GM23248 (cell line): ENCODE measurements at places on chromosomes 7 and 10.
A peak's percentile ranks its signal among the peaks of the same experiment; 100 is the strongest.

- H3K36me3 ChIP-seq: no peaks in the 10 kb centered on the region
- peak overlapping the region; percentile 60 for H3K4me3 ChIP-seq
- H3K27ac ChIP-seq: peak overlapping the region; percentile 51
Measured at GRCh38 chr10:24825551-24825950, 101.9 kb upstream of the ARHGAP21 start.

- H3K27ac ChIP-seq: no peak overlapping the region
- no peak overlapping the region for H3K4me3 ChIP-seq
- 0 out of 2 replicates have a peak, but pooled peaks cover 19% of the 10 kb centered on the region for H3K27me3 ChIP-seq
Measured at GRCh38 chr7:98470485-98471240, 69.8 kb upstream of the BAIAP2L1 start.

- no peaks in the 10 kb centered on the region for H3K27me3 ChIP-seq
- H3K36me3 ChIP-seq: peaks cover 10% of the 10 kb centered on the region
- H3K27ac ChIP-seq: peak overlapping the region; percentile 75
- no peak for DNase-seq
- peaks cover 22% of the 10 kb centered on the region for H3K4me1 ChIP-seq
- no peak overlapping the region for H3K4me3 ChIP-seq
Measured at GRCh38 chr10:30455816-30456215, 21.8 kb downstream of the MAP3K8 start.

- H3K27ac ChIP-seq: no peak overlapping the region
- no peak for DNase-seq
- no peaks in the 10 kb centered on the region for H3K27me3 ChIP-seq
- H3K4me3 ChIP-seq: no peak overlapping the region
- H3K36me3 ChIP-seq: no peaks in the 10 kb centered on the region
Measured at GRCh38 chr7:54014765-54015164, 527.4 kb upstream of the VSTM2A start.

GRCh38 chr7:123741940-123742339, 6.9 kb downstream of the WASL start:
- peaks cover 18% of the 10 kb centered on the region for H3K4me1 ChIP-seq
- H3K36me3 ChIP-seq: no peaks in the 10 kb centered on the region
- H3K4me3 ChIP-seq: no peak overlapping the region

- no peaks in the 10 kb centered on the region for H3K36me3 ChIP-seq
- no peaks in the 10 kb centered on the region for H3K27me3 ChIP-seq
- no peaks in the 10 kb centered on the region for H3K4me1 ChIP-seq
- no peak overlapping the region for H3K4me3 ChIP-seq
Measured at GRCh38 chr10:24574161-24574560, 149.5 kb downstream of the ARHGAP21 start.

- no peak overlapping the region for H3K27ac ChIP-seq
- peak; percentile 81 for DNase-seq
- H3K36me3 ChIP-seq: no peaks in the 10 kb centered on the region
- H3K4me3 ChIP-seq: no peak overlapping the region
Measured at GRCh38 chr10:4656576-4657194, 169.3 kb upstream of the AKR1E2 start.

DNA sequence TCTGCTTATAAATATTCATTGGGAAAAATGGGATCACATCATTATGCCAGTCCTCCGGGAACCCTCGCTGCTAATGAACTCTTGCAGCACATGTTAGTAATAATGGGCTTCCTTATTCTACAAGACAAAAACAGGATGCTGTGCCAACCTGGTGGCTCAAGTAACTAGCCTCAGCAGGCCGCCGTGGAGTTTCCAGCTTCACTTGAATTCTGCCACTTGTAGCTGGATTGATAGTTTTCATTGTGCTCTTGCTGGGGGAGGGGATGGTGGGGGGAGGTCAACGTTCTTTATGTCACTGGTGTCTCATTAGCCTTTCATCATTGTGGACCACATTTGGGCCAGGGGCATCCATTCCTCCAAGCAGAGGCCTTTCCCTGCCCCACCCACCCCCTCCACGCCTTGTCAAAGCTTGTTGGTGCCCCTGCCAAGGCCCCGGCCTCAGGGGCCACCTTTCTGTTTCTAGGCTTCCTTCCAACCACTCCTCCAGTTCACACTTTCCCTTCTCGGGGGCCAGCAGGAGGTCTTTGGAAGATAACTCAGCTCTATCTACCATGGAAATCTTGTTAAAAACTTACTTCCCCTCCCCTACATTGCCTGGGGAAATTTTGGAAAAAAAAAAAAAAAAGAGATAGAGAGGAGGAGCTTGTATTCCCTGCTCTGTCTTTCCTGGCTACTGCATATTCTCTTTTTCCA, 153.9 kb downstream of the BMPER start:
- no peaks in the 10 kb centered on the region for H3K27me3 ChIP-seq
- H3K4me1 ChIP-seq: peaks cover 53% of the 10 kb centered on the region
- H3K36me3 ChIP-seq: peaks cover 61% of the 10 kb centered on the region
- peak overlapping the region; percentile 86 for H3K27ac ChIP-seq

GRCh38 chr10:92787557-92788152, 60.7 kb upstream of the EXOC6 start:
- no peak overlapping the region for H3K27ac ChIP-seq
- DNase-seq: no peak
- H3K4me3 ChIP-seq: no peak overlapping the region

DNA sequence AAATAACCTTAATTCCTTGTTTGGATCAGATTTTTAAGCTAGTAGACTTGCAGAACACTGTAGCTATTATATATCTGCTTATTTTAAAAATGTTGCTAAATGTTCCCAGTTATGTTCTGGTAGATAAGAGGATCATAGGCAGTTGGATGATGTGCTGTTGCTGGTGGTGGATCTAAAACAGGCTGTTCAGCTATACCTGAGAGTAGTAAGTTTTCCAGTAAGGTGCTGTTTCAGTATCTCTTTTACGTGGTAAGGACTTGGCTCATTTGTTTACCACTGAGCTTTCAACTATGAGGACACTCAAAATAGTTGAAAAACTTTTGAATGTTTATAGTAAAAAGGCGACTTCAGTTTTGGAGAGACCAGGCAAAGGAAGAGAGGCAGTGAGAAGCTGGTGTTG, 180.9 kb downstream of the CDK14 start:
- no peaks in the 10 kb centered on the region for H3K27me3 ChIP-seq
- no peaks in the 10 kb centered on the region for H3K36me3 ChIP-seq
- no peak for DNase-seq

DNA sequence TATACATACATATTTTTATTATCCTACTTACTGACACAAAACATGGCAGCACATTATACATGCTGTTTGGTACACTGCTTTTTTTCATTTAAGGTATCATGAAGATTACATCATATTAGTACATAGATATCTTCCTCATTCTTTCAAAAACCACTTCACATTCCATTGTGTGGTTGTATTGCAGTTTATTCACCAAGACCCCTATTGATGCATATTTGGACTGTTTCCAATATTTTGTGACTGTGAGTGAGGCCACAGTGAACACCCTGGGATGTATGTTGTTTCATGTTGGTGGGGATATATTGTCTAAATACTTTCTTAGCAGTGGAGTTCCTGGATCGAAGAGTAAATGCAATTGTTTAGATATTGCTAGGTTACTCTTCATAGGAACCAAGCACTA, 39.0 kb downstream of the TFAM start:
- H3K27ac ChIP-seq: no peak overlapping the region
- peak; percentile 11 for DNase-seq
- H3K4me3 ChIP-seq: no peak overlapping the region
- H3K27me3 ChIP-seq: no peaks in the 10 kb centered on the region

- H3K4me3 ChIP-seq: no peak overlapping the region
- no peak overlapping the region for H3K27ac ChIP-seq
- no peaks in the 10 kb centered on the region for H3K27me3 ChIP-seq
- DNase-seq: no peak
- H3K4me1 ChIP-seq: no peaks in the 10 kb centered on the region
Measured at GRCh38 chr10:82768040-82768439, 893.0 kb downstream of the NRG3 start.

DNA sequence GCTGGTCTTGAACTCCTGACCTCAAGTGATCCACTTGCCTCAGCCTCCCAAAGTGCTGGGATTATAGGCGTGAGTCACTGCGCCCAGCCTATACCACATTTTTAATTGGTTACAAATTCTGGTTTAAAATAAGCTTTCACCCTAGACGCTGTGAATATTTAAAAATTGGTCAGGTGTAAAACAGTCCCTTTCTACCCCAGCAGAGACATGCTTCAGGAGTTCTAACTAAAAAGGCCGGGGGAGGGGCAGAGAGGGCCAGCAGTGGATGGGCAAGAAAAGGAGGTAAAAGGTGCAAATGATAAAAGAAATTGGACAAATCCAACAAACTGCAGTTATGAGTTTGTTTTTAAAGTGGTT, 70.0 kb downstream of the WAPL start:
- DNase-seq: no peak
- H3K27me3 ChIP-seq: no peaks in the 10 kb centered on the region
- peaks cover 53% of the 10 kb centered on the region for H3K36me3 ChIP-seq
- H3K27ac ChIP-seq: no peak overlapping the region
